BJ (cell line): ENCODE measurements at places on chromosomes 3 and 15.

DNA sequence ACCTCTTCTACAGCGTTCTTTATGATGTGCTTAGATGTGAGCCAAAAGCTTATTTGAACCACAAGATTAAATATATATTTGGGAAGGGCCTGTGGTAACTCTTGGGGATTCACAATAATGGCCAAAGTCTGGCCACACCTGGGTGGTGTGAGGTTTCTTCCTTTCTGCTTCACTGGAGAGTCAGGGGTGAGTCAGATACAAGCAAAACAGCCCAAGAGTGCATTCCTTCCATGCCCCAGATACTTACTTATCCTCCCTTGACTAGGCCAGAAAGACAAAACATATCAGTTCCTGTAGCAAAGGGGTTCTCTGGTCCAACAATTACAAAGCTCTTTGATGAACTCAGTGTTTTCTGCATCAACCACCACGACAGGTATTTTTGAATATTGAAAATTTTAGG lies 941 bp downstream of the ZBED2 start:
- peak; percentile 27 for DNase-seq

- no peak for DNase-seq
These were observed 339.2 kb upstream of the NECTIN3 start for GRCh38 chr3:110732420-110732819.

- DNase-seq: no peak
These were observed 516.0 kb downstream of the GABRG3 start for GRCh38 chr15:27486683-27487647.

DNA sequence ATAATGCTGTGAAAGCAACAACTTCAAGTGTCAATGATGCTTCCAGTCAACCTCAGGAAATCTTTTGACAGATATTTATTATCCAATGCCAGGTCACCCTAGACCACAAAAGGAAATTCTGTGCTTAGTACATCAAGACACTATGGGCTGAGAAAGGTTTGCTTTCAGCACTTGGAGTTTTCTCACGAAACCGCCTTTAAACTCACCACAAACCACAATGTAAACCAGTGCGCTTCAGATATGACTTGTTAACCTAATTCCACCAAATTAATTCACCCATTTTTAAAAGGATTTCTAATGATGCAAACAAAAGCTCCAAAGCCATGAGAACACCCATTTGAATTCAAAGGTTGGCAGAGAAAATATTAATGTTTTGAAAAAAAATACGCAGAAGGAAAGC lies 292.9 kb upstream of the NR2F2 start:
- no peak for DNase-seq
